Caco-2 (cell line): ENCODE measurements at places on chromosomes 13 and 19.

DNA sequence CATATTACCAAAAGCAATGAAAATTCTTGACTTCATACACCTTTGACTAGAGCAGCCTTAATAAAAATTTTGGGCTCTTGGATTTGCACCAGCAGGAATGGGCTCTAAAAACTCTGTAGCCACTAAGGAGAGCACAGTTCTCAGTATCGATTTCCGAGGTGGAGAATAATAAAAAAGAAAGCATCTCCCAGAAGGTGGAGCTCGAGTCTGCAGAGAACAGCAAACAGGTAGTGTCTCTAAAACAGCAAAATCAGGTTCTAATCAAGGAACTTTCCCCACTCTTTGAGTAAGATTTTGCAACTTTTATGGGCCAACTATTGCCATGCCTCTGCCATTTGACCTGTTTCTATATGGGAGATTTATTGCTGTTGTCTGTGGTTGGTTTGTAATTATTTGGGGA lies 258.7 kb upstream of the GPC6 start:
- no peaks in the 10 kb centered on the region for H3K27me3 ChIP-seq
- H3K4me3 ChIP-seq = no peak overlapping the region
- no peak overlapping the region for H3K27ac ChIP-seq
- H3K36me3 ChIP-seq = no peaks in the 10 kb centered on the region

DNA sequence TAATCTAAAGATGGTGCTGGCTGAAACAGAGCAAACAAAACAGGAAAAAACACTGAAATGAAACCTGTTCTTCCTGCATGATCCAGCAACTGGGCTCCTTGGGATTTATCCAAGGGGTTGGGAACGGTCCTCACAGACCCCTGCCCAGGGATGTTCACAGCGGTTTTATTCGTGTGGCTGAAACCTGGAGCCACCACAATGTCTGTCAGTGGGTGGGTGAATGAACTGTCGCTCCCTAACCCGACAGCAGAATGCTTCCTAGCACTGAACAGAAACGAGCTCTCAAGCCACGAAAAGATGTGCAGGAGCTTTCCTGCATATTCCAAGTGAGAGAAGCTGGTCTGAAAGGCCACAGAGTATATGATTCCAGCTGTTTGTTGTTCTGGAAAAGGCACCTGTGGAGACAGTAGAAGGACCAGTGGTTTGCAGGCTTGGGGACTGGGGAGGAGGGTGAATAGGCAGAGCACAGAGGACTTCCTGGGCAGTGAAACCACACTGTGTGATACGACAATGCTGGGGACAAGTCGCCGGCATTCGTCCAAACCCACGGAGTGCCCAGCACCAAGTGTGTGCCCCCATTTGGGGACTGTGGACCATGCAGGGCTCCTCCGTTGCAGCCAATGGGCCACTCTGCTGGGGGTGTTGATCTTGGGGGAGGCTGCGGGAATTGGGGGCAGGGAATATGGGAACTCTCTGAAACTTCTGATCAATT lies 73.9 kb downstream of the TEX29 start:
- no peak overlapping the region for H3K4me3 ChIP-seq
- no peaks in the 10 kb centered on the region for H3K4me1 ChIP-seq
- H3K27ac ChIP-seq = no peak overlapping the region
- no peaks in the 10 kb centered on the region for H3K36me3 ChIP-seq
- no peak for DNase-seq
- no peaks in the 10 kb centered on the region for H3K27me3 ChIP-seq

DNA sequence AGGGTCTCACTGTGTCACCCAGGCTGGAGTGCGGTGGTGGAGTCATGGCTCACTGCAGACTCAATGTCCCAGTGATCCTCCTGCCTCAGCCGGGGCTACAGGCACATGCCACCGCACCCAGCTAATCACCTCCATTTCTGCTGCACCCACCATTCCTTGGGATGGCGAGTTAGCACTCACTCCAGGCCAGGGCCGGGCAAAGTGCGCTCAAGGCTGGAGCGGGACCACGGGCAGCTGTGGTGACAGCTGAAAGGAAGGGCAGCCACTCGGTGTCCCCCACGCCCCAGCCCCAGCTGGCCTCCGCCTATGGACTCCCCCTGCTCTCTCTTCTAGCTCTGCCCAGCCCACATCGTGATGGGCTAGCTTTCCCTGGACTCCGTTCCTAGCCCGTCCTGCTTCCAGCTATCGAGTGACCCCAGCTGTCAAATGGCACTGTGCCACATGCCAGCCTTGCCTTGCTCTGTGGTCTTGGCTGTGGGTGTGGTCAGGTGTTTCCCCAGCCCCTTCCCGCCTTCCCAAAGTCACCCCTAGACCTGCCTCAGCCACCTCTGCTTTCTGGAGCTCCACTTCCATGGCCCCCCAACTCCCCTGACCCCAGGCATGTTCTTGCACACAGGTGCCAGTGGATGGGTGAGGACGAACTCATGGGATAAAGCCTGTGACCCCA lies 4.1 kb downstream of the MICOS13 start:
- H3K4me3 ChIP-seq = no peak overlapping the region
- no peaks in the 10 kb centered on the region for H3K36me3 ChIP-seq
- DNase-seq = no peak
- no peaks in the 10 kb centered on the region for H3K27me3 ChIP-seq

DNA sequence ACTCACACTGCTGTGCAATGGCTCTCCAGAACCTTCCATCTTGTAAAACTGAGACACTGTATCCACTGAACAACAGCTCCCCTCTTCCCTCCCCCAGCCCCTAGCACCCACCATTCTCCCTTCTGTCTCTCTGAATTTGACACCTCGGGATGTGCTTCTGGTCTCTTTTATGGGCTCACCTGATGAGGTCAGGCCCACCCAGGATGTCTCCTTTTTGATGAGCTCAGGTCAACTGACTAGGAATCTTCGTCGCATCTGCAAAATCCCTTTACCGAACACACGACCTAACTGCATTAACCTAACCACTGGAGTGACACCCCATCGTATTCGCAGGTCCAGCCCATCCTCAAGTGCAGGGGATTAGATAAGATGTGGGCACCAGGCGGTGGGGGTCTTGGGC lies 73.9 kb downstream of the GNG7 start:
- no peaks in the 10 kb centered on the region for H3K27me3 ChIP-seq
- H3K4me1 ChIP-seq = no peaks in the 10 kb centered on the region
- H3K36me3 ChIP-seq = no peaks in the 10 kb centered on the region
- H3K27ac ChIP-seq = no peak overlapping the region

GRCh38 chr13:75345193-75345592 lies 136.8 kb downstream of the TBC1D4 start:
- no peak overlapping the region for H3K4me3 ChIP-seq
- peaks cover 35% of the 10 kb centered on the region for H3K4me1 ChIP-seq
- H3K27ac ChIP-seq = peak overlapping the region; percentile 15
- H3K27me3 ChIP-seq = no peaks in the 10 kb centered on the region
- no peak for DNase-seq

GRCh38 chr19:49875857-49876421 lies 1.2 kb downstream of the AKT1S1 start:
- peak overlapping the region; percentile 87 for H3K4me3 ChIP-seq
- peaks cover 9% of the 10 kb centered on the region; the same call in 1 of the 2 replicates for H3K4me1 ChIP-seq
- no peaks in the 10 kb centered on the region for H3K27me3 ChIP-seq
- no peak for DNase-seq

GRCh38 chr13:91369441-91369831 lies 21.9 kb downstream of the MIR17HG start:
- H3K27ac ChIP-seq = no peak overlapping the region
- no peaks in the 10 kb centered on the region for H3K36me3 ChIP-seq
- no peak for DNase-seq
- no peaks in the 10 kb centered on the region for H3K27me3 ChIP-seq
- H3K4me1 ChIP-seq = 0 out of 2 replicates have a peak, but pooled peaks cover 3% of the 10 kb centered on the region

DNA sequence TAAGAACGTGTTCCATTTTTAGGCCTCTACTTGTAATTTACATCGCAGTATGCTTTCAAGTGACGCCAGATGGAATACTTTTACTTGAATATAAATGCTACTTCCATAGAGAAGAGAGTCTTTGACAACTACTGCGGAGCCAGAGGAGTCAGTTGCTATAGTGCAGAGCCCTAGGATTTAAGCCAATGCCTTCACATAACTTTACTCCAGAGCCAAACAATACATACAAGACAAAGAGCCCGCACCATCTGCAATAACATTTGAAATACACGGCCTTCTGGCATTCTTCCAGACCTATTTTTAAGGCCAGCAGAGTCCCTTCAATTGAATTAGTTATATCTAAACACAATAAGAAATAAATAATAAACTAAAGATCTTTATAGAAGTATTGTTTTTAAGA lies 59.4 kb downstream of the XPO4 start:
- H3K36me3 ChIP-seq = no peaks in the 10 kb centered on the region; the same call in 1 of the 2 replicates
- H3K4me3 ChIP-seq = no peak overlapping the region
- 0 out of 2 replicates have a peak, but pooled peaks cover under 1% of the 10 kb centered on the region for H3K4me1 ChIP-seq
- no peak overlapping the region for H3K27ac ChIP-seq
